ENCODE measurements at places on chromosomes 7 and 10. TPM values are rescaled to one million over a fixed set of nuclear protein-coding genes. Genes with fewer than 3 reads are reported as not detected.

DNA sequence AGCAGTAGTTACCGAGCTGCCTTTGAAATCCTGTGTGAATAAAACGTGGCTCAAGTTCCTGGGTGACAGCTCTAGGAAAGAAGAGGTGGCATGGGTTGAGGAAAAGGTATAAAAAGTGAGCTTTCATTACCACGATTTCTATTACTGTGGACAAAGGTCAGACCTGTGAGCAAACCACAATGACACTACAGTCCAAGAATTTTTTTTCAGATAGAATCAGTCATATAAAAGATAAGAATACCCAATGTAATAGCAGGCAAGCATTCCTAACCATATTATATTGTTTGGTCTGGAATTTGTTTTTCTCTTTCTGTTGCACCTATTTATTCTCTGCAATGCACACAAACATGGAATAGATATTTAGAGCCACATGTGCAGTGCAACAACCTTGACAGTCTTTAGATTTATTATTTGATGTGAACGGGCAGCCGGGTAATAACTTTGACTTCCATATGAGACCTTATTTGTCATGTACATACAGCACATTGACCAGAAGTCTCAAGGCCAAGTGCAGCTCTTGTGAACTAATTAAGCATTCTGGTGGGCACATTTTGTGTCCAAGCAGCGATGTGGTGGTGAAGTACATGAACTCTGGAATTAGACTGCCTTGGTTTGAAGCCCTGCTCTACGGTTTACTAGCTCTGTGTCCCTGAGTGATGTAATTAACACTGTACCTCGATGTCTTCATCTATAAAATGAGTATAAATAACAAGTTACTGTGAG lies 156.8 kb downstream of the NRCAM start:
- DNase-seq, result no peak

- no peak for DNase-seq
Observed at GRCh38 chr7:158176561-158177173, 411.0 kb downstream of the PTPRN2 start.

ABI1 gene
- total RNA-seq, result 16.5 TPM

- no peak for DNase-seq
Observed at GRCh38 chr7:133530682-133531081, 277.8 kb downstream of the EXOC4 start.

- DNase-seq, result no peak
Observed at GRCh38 chr7:100221231-100221718, 1.5 kb downstream of the PVRIG start.
